ENCODE measurements at places on chromosomes 4 and X.

- DNase-seq = no peak
Measured at GRCh38 chr4:100246697-100247096, 56.4 kb upstream of the DDIT4L start.

DNA sequence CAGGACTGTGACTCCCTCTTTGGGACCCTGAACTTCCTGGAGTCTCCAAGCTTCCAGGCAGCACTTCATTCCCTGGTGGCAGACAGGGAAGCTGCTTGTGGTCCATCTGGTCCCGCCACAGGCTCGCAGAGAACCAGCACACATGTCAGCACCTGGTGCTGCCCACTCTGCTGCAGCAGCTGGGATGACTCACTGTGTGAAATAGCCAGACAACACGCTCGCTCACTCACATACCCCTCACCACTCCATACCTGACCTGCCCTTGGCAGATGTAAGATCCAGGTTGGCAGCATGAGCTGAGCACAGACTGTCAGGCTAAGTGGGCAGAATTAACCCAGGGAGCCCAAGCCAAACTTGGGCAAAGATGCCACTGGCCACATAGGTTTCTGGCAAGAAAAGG lies 613.5 kb downstream of the PCDH18 start:
- no peak for DNase-seq

GRCh38 chr4:167616476-167616875 lies 382.2 kb upstream of the SPOCK3 start:
- no peak for DNase-seq

- DNase-seq = no peak
Measured at GRCh38 chr4:145533001-145533400, 51.3 kb downstream of the SMAD1 start.

DNA sequence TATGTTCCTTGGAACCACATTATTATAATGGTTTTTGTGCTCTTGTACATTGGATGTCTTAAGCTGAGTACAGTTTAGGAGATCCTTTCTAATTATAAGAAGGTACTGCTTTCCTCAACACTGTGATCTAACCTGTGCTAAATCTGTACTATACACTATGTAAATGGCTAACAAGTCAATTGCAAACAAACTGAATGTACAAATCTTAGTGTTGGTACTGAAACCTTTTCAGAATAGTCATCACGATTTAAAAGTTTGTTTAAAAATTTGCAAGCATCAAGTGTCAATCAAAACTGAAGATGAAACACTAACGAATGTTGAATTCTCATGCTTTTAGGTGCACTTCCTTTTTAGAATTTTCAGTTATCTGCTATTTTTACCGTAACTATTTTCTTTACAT lies 2090.4 kb upstream of the TENM3 start:
- no peak for DNase-seq

GRCh38 chr4:141713185-141713584 lies 76.8 kb downstream of the IL15 start:
- no peak for DNase-seq

- DNase-seq = no peak
Measured at GRCh38 chrX:107902721-107903120, 77.1 kb downstream of the MID2 start.

DNA sequence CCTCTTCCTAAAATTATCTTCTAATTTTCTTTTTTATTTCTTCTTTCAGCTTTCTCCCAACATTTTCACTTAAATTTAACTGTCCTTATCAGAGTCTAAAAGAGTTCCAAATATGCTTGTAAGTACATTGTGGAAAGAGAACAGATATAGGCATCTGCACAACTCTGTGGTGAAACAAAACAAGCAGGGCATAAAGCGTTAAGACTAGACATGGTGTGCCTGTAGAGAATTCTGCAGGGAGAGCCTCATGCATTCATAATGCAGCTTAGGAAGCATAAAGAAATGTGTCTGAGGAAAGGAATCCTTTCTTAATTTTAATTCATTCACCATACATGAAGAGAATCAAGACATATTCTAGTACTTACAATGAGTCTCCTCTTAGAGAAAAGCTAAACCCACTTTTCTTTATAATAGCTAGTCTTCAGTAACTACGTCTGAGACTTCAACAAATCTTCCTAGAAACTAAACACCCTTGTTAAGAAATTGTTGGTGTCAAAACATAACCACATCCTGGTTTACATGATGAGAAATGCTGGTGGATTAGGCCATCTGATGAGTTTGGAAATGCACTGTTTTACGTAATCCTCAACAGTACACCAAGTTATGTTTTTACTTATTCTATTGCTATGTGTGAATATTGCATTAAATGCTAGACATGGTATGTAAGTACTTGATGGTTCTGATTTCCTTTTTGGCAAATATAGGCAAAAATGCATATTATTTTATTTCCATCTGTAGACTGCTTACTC lies 307.8 kb upstream of the GIMD1 start:
- DNase-seq = no peak

GRCh38 chr4:165118256-165118909 lies 5.7 kb upstream of the TMEM192 start:
- no peak for DNase-seq

GRCh38 chrX:22095286-22095685 lies 63.2 kb downstream of the PHEX start:
- no peak for DNase-seq

DNA sequence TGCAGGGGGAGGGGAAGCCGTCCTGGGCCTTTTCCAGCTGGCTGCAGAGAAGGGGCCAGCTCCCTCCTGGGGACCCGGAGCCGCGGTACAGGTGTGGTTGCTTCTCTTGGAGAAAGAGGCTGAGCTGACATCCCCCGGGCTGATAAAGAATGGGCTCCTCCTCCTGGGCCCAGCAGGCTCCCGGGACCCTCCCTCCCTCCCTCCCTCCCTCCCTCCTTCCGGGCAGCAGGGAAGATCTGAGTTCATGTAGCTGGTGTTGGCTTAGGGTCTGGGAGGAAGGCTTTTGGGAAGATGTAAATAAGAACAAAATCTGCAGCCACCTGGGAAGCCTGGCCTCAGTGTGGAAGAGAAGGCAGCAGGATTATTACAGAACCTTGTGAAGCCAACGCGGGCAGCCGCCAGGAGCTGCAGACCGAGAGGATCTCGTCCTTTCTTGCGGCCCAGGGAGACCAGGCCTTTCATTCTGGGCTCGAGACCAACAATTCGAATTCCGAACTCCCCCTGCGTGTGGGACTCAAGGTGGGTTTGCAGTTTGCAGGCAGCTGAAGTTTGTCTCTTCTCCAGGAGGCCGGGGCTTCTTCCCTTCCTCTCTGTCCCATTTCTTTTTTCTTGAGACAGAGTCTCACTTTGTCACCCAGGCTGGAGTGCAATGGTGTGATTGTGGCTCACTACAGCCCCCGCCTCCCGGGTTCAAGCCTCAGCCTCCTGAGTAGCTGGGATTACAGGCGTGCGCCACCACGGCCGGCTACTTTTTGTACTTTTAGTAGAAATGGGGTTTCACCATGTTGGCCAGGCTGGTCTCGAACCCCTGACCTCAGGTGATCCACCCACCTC lies at the start of gene PLCXD1:
PLCXD1 (plus strand) TSS at position 216 of the 834 bp plus-strand sequence. CDS start 2,807 bp downstream, outside the sequence.
- DNase-seq = no peak

- DNase-seq = no peak
Measured at GRCh38 chr4:896216-896615, 35.9 kb downstream of the GAK start.

- no peak for DNase-seq
Measured at GRCh38 chrX:53237056-53237455, 12.0 kb upstream of the KDM5C start.

DNA sequence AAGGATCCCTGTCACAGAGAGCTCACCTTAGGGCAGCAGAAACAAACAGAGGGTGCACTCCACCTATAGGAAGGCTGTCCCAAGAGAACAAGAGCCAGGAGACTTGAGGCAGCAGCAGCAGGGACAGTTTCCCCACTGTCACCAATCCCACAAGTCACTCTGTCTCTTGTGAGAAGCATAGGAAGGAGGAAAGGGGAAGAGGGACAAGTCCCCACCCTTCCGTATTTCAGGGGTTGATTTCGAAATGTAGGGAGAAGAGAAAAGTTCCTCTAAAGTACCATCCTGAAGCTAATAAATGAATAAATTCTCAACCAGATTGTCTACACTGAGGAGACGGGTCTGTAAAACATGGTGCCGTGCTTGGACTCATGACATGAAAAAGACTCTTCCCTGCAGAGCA lies 9.5 kb upstream of the TLR8 start:
- DNase-seq = no peak

- DNase-seq = no peak
Measured at GRCh38 chr4:75708218-75708691, 16.1 kb upstream of the USO1 start.

GRCh38 chrX:288561-288991 lies 7.4 kb downstream of the PLCXD1 start:
- no peak for DNase-seq

DNA sequence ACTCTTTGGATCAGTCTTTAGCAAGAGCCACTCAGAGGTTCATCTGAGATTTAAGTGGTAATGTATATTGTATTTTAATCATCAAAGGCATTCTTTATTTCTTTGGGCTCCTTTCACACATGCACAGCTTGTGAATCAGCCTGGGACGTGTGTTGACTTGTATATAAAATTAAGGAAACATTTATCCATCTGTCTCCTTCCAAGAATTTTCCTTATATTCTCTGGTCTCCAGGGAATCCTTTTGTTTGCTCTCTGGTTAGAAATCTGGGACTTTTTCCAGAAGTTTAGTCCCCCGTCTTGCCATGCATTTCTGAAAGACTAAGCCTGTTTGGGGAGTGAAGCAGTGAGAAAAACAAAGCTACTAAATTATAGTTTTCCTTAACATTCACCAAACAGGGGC lies 212.3 kb downstream of the DCAF12L2 start:
- DNase-seq = no peak

DNA sequence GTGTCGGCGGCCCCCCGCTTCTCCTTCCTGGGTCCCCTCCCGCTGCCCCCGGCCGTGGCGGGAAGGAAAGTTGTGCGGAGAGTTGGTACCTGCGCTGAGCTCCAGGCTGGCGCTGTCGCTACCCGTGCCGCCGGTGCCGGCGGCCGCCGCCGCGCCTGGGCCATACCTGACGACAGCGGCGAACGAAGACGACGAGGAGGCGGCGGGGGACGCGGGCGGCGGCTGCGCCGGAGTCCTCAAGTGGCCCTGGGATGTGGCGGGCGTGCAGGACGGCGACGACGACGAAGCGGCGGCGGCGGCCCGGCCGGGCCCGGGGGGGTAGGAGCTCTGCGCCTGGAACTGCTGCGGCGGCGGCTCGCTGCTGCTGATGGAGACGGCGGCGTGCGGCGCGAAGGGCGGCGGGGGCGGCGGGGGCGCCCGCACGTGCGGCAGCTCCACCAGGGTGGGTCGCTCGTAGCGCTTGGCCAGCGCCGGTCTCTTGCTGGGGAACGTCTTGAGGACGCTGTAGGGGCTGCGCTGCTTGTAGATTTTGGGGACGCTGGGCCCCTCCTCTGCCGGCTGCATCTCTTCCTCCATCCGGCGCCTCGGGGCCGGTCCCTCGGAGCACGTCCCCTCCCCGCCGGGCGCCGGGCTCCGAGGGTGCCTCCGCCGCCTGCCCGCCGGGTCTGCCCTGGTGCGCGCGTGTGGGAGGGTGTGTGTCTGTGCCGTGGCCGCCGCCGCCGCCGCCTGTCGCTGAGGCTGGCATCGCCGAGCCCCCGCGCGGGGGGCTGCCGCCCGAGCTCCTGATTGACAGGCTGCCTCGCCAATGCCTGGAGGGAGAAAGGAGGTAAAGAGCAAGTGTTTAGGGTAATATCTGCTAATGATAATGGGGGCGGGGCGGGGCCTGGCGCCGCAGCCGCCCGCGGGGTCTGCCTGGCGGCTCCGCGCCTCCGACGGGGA lies 618 bp downstream of the BEND4 start:
- DNase-seq = no peak

DNA sequence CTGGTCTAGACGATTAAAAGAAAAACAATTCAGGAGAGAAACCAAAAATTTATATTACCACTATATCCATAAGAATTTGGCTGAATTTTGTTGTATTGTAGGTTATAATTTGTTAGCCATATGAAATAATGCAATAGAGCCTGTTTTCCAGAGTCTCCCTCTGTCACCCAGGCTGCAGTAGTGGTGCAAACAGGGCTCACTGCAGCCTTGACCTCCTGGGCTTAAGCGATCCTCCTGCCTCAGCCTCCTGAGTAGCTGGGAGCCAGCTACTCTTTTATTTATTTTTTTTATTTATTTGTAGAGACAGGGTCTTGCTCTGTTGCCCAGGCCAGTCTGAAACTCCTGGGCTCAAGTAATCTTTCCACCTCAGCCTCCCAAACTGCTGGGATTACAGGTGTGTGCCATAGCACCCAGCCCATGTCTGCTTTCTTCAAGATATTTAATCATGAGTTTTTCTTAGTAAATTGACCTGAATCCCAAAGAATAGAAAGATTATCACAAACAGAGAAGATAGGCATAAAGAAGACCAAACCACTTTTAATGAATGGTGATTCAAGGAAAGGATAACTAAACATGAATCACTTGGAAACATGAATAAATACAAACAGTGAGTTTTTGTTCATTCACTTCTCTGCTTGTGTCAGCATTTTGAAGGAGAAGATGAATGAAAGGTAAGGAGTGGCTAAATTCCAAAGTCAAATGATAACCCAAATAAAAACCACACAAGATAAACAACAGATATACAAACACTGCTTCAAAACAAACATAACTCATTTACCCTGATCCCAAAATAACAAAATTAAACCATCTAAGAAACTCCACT lies 82.1 kb downstream of the PPP3CA start:
- no peak for DNase-seq

DNA sequence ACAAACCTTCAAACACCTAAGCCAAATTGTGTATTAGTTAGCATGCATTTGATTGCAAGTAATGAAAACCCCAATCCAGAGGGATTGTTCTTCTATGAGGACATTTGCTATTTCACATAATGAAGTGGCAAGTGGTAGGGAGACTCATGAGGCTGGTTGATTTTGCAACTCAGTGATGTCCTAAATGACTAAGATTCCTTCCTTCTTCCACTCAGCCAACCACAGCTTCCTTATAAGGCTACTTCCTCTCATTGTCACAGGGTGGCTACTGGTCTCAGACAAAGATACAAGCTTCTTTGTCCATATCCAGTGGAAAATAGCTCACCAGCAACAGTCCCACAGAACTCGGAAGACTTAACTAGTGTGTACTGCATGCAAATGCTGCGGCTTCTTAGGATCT lies 5.3 kb upstream of the OTC start:
- DNase-seq = no peak

GRCh38 chr4:183658362-183659028 lies 490 bp downstream of the RWDD4 start:
- DNase-seq = no peak

GRCh38 chr4:13174001-13174400 lies 310.1 kb downstream of the RAB28 start:
- DNase-seq = no peak

GRCh38 chrX:55088795-55089489 lies at the start of gene PAGE2:
Gene PAGE2 (plus strand): TSS chrX:55089018. CDS start chrX:55090021, 1,003 bp downstream.
- no peak for DNase-seq

GRCh38 chr4:123587983-123588494 lies 191.4 kb downstream of the SPRY1 start:
- no peak for DNase-seq

DNA sequence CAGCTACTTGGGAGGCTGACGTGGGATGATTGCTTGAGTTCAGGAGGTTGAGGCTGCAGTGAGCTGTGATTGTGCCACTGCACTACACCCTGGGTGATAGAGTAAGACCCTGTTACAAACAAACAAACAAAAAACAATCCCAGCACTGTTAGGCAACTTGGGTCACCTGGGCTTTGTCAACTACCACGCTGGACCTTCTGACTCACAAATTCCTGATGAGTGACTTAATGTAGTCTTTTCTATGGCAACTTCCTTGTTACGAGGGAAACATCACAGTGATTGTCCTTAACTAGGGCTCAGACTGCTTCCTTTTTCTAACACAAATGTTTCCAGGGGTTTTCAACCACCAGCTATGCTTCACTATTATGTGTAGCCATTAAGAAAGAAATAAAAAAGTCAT lies 128.8 kb upstream of the GPC4 start:
- DNase-seq = no peak

GRCh38 chr4:147222906-147223305 lies 258.0 kb upstream of the EDNRA start:
- DNase-seq = no peak

Measured in stimulated activated naive CD4-positive, alpha-beta T cell (primary cell).